ENCODE measurements at places on chromosomes 5 and 9. TPM values are rescaled to one million over a fixed set of nuclear protein-coding genes. Genes with fewer than 3 reads are reported as not detected.

- no peaks in the 10 kb centered on the region for H3K27me3 ChIP-seq
- DNase-seq = no peak
- no peaks in the 10 kb centered on the region for H3K4me1 ChIP-seq
- no peak overlapping the region for H3K4me3 ChIP-seq
- H3K36me3 ChIP-seq = no peaks in the 10 kb centered on the region
These were observed 27.1 kb downstream of the CDH9 start for GRCh38 chr5:27011274-27011673.

DNA sequence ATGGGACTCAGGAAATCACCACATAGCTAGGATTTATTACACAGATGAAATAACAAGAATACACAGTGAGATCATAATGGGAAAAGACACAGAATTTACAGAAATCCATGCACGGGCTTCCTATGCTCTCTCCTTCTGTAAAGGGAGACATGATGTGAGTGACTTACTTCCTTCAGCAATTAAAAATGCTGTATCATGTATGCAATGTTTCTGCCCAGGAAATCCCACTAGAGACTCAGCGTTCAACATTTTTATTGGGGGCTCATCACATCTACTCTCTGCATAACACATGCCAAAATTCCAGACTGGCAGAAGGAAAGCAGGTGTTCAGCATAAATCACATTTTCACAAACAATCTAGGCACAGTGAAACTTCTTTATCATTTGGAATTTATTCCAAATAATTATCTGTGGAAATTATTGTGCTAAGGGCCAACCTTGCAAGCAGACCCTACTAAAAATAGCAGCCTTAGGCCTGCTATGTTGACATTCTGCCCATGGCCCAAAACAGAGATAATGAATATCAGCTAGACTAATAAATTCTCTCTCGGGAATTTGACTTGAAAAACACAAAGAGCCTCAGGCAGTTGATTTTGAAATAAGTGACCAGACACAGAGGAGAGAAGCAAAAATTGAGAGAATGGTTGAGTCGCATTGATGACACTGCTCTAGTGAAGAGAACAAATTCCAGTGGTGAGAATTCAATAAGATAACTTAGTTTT lies 31.4 kb upstream of the SELENOP start:
- no peaks in the 10 kb centered on the region for H3K27me3 ChIP-seq
- no peak for DNase-seq
- no peaks in the 10 kb centered on the region for H3K4me1 ChIP-seq
- no peak overlapping the region for H3K27ac ChIP-seq
- H3K4me3 ChIP-seq = no peak overlapping the region

GRCh38 chr5:125409861-125410536 lies 663.6 kb upstream of the ZNF608 start:
- H3K4me1 ChIP-seq = no peaks in the 10 kb centered on the region
- H3K27ac ChIP-seq = no peak overlapping the region
- H3K36me3 ChIP-seq = no peaks in the 10 kb centered on the region
- H3K4me3 ChIP-seq = no peak overlapping the region
- no peaks in the 10 kb centered on the region for H3K27me3 ChIP-seq

The PCDHA3 gene
- not detected for total RNA-seq

The TICAM2 gene
- 1.6 TPM for total RNA-seq

Data from CD4-positive, alpha-beta memory T cell (primary cell).